Activated naive CD4-positive, alpha-beta T cell treated with anti-CD3 and anti-CD28 coated beads, Interleukin-2, amount 50 U/mL, for 72 hours (primary cell): ENCODE measurements at places on chromosomes 12 and 14.

- no peak for DNase-seq
Observed at GRCh38 chr14:62081012-62081612, 318.9 kb downstream of the SNAPC1 start.

GRCh38 chr12:93032758-93033157 is 103.7 kb upstream of the EEA1 start:
- DNase-seq: no peak

DNA sequence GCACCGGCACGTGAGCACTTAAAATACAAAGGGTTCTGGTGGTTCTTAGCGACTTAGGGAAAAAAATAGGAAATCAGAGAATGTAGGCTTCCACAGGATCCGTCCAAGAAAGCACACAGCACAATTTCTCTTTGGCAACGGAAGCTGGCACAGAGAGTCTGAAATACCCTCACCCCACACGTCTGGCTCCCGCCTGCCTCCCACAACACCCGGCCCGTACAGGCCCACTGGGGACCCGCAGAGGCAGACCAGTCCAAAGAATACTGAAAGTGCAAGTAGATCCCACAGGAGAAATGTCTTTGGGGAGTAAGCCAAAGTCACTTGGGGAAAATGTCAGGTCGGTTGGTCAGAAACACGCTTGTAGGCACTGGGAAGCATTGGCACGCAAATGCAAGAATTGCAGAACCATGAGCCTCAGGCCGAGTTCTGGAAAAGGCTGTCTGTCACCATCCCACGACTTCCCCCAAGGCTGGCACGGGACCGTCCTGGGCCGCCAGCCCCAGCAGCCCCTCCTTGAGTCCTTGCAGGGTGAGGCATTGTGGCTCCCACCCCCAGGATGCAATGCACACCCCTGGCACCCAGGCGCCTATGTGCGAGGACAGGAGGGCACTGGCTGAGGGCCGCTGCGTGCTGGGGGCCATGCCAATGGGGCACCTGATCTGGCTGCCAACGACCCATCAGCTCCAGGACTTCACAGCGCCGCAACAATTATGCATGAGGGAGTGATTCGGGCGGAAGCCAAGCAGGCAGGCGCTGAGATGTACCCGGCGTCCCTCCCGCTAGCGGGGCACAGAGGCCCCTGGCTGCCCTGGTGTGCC is 29.7 kb downstream of the CHGA start:
- no peak for DNase-seq

- peak; percentile 40 for DNase-seq
Observed at GRCh38 chr12:29103539-29103974, 45.5 kb upstream of the FAR2 start.

- no peak for DNase-seq
Observed at GRCh38 chr12:44863867-44864266, 12.2 kb downstream of the NELL2 start.

GRCh38 chr12:26855337-26855736 is 22.3 kb upstream of the ITPR2 start:
- DNase-seq: no peak

DNA sequence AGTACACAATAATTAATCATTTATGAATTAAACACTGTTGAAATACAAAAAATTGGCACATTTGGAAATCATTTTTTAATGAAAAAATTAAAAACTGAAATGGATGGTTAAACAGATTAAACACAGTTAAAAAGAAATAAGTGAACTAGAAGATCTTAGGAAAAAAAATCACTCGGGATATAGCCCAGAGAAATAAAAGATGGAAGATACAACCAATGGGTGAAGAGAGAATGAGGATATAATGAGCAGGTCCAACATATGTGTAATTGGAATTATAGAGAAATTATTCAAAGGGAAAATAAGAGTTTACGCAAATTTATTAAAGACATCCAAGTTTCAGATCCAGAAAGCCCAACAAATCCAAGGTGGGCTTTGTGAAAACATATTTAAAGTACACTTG is 6.1 kb downstream of the GPR137C start:
- DNase-seq: no peak

GRCh38 chr14:80507292-80507869 is 296.1 kb upstream of the DIO2 start:
- DNase-seq: no peak

DNA sequence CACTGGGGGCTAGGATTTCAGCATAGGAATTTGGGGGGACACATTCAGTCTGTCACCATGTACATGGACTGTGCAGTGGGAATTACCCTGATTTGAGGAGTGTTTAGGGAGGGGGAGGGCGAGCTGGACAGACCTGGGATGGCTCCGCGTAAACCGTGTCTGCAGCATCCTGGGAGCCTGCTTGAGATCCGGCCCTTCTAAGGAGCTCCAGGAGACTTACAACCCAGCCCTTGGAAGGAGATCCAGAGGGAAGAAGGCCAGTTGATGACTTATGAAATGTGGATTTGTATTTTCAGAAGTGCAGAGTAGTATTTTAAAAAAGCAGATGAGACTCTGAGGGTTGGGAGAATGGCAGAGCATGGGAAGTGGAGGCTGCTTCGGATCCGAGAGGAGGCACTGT is 153.2 kb downstream of the CACNA1C start:
- no peak for DNase-seq

- DNase-seq: no peak
Observed at GRCh38 chr14:78697341-78697740, 527.2 kb downstream of the NRXN3 start.

GRCh38 chr12:62537551-62537950 is 70.9 kb downstream of the MON2 start:
- no peak for DNase-seq
